CD4-positive, alpha-beta T cell treated with Interleukin-12 subunit alpha and Interleukin-12 subunit beta, for 1 hour (primary cell): ENCODE measurements at places on chromosomes 5 and 9.

GRCh38 chr5:59282726-59283125 is 610.8 kb downstream of the PDE4D start:
- no peak for DNase-seq

- DNase-seq, result no peak
Measured at GRCh38 chr9:26231391-26231790, 553.1 kb upstream of the TUSC1 start.

- peak; percentile 26 for DNase-seq
Measured at GRCh38 chr9:21995666-21996398, 1.2 kb downstream of the CDKN2B-AS1 start.

DNA sequence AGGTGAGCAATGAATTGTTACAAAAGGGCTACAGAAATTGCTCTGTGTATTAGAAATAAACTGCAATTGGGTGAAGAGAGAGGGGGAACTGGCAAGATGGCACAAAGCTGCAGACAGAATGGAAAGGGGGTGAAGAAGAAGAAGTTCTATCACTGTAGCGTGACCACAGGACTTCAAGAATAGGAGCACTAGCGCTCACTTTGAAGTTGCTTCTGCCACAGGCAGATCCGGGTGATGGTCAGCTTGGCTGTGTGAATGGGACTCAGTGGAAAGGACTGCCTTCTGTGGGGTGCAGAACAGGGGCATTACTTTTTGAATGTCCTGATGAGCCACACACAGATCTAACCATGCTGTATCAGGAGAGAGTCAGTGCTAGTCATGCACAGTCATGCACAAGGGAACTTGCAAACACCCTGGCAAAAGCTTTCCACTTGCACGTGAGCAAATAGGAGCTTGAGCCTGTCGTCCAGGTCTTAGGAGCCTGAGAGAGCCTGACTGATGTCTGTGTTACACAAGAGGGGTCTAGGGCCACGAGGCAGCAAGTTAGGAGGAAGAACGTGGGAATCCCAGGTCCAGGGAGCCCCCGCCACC is 16.3 kb downstream of the IL5 start:
- DNase-seq, result no peak

GRCh38 chr9:85427772-85428171 is 314.0 kb downstream of the AGTPBP1 start:
- no peak for DNase-seq

GRCh38 chr5:151257731-151258181 is 4.8 kb downstream of the GM2A start:
- DNase-seq, result no peak

DNA sequence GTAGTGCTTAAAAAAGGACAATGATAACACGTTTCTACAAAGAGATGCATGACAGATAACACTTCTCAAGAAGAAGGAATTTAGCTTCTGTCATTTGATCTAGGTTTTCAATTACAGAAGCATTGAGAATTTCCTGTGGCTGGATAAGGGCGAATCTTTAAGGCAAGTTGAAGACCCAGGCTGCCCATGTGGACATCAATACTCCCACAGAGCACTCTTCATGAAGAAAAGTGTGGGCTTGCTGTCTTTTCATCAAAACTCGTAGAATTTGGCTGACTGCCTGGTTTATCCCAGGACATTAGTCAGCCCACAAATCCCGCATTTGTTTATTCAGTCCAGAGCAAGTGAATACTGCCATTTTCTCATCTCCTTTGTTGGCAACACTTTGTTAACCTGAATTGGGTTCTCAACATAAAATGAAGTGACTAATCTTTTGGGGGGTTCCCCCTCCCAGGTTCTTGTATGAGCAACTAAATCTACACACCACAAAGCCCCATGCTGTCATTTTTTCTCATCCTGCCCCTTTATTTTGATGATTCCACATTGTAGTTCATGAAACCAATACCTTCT is 43.4 kb upstream of the CDKN2B start:
- peak; percentile 29 for DNase-seq

DNA sequence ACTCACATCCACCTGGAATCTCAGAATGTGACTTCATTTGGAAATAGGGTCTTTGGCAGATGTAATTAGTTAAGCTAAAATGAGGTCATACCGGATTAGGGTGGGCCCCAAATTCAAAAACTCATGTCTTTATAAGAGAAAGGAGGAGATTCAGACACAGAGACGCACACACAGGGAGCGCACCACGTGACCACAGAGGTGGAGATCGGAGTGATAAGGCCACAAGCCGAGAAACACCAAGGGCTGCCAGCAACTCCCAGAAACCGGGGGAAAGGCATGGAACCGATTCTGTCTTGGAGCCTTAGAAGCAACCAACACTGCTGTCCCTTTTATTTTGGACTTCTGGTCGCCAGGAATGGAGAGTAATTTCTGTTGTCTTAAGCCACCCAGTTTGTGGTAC is 31.8 kb upstream of the LMX1B start:
- no peak for DNase-seq

- DNase-seq, result no peak
Measured at GRCh38 chr5:57693488-57694305, 211.1 kb upstream of the ACTBL2 start.

GRCh38 chr5:155025895-155026294 is 12.3 kb downstream of the KIF4B start:
- DNase-seq, result no peak

DNA sequence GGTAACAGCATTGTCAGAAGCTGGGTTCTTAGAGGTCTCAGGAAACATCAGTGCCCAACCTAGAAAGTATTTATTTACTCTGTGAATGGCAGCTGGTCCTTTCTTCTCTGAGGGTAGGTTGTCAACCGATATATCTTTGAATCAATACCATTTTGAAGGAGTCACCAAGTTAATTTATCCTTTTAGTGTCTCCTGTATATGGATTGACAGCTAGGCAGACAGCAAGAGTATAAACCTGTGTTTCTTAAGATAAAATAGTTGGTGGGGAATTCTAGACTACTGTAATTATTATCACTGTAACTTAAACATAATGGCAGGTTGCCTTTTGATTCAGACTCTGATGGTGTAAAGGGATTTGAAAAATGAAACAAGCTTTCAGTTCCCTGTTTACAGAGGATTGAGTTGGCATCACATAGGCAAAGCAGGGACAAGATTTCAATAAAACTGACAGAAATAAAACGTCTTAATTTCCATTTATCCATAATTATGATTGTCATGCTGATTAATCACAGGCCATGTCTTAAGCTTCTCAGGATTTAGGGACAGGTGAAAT is 190.8 kb upstream of the HAPLN1 start:
- DNase-seq, result no peak

DNA sequence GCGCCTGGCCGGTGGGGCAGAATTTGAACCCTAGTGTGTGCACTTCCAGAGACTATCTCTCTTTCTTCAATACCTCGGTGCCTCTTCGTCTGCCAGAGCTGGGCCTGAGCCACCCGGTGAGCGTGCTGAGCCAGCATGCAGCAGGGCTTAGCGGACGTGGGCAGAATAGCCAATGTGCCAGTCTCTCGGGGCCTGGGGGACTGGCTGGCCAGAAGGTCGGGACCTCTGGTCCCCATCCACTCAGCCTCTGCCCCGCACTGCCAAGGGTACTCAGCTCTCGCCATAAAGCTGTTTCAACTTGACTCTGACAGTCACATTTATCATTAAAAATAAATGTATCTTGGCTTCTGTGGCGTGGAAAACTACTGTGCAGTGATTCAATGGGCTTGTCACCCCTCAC is 4.2 kb upstream of the FIBCD1 start:
- DNase-seq, result no peak

DNA sequence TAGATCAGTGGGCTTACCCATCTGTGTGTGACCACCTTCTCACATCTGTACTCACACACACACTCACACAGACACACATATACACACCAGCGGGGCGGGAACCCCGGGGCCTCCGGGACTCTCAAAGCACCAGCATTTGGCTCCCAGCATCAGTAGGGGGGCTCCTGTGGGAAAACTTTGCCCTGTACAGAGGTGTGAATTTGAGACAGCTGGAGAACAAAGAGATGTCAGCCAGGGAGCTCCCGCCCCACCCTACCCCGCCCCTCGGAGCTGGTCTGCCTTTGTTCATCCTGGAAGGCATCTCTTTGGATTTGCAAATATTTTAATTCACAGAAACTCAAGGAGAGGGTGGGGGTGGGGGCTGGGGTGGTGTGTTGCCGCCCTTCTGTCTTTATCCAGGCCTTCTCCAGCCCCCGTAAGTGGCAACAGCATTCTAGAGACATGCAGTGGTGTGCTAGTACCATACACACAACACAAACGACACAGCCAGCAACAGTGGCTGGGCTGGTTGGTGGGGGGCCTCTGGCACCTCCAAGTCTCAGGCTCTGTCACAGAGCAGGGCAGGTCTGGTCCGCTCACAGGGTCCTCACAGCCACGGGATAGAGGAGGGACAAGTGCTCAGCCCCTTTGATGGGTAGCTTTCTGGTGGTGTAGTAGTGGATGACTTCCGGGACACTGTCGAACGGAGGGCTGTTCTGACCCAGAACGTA is 15.5 kb upstream of the SLC25A51 start:
- DNase-seq, result no peak

- DNase-seq, result no peak
Measured at GRCh38 chr5:11640158-11640873, 263.9 kb downstream of the CTNND2 start.

DNA sequence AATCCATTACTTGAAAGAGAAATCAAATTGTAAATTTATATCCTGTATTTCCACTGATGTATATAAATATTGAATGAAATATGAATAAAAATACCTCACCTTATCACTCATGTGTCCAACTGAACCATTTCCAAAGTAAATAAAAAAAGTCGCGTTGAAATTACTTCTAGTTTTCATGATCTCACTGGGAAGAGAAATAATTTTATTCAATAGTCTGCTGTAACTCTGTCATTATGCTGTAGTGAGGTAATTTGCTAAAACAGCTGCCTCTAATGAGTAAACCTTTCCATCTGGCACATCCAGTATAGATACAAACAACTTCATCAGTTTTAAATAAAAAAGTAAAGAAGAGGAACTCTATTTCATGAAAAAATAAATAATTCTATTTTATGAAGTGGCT is 611.5 kb downstream of the ZNF608 start:
- no peak for DNase-seq

- DNase-seq, result no peak
Measured at GRCh38 chr5:54186912-54187445, 123.4 kb downstream of the ARL15 start.

- DNase-seq, result peak; percentile 69
Measured at GRCh38 chr9:97615439-97616072, 17.6 kb downstream of the TSTD2 start.

GRCh38 chr9:115590011-115590410 is 472.1 kb upstream of the TNC start:
- no peak for DNase-seq

GRCh38 chr5:54651482-54652076 is 134.0 kb downstream of the SNX18 start:
- no peak for DNase-seq
